Activated effector memory CD4-positive, alpha-beta T cell treated with Interleukin-2 at 50 U/mL for 16 hours (primary cell): ENCODE measurements at places on chromosomes 2 and 18.
A peak's percentile ranks its signal among the peaks of the same experiment; 100 is the strongest.

- no peak for DNase-seq
Measured at GRCh38 chr2:36607947-36608346, 10.0 kb upstream of the FEZ2 start.

DNA sequence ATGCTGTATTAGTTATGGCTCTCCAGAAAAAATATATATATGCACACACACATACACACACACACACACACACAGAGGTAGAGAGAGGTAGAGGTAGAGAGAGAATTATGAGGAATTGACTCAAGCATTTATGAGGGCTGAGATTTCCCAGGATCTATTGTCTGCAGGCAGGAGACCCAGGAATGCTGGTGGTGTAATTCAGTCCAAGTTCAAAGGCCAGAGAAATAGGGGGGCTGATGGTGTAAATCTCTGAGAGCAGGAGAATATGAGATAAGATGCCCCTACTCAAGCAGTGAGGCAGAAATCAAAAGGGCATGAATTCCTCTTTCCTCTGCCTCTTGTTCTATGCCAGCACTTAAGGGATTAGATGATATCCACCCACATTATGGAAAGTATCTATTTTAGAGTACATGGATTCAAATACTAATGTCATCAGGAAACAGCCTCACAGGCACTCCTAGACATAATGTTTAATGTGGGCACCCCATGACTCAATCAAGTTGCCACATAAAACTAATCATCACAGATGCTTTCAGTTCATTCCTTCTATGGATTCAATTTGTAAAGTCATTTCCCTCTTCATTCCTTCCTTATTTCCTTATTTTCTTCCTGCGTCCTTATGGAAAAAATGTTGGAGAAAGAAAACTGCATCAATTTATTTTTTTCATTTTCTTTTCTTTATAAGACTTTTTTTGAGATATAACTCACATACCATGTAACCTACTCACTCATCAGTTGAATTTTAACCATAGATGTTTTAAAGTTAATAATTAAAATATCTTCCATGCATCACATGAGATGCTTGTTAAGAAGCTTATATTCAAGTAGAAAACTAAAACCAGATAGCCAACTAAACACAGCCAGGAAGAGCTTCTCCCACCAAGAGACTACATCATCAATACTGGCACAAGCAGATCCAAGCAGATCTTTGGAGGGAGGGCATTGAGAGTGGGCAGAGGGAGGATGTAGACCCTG lies 406.2 kb downstream of the MBD2 start:
- DNase-seq, result no peak

DNA sequence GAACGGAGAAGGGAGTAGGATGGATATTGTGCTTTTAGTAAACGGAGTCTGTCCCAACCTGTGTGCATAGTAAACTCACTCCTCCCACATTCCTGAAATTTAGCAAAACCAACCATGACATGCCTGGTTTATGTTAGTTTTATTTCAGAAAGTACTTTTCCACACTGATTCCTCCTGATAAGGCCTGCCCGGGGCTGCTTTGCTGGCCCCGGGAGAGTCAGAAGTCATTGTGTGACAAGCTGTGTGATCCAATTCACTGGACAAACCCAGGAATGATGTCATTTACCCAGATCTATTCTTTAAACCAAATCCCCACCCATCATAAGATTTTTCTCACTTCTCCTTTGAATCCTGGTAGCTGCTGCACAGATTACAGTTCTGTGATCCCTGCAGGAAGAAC lies 109.0 kb downstream of the SETBP1 start:
- no peak for DNase-seq

DNA sequence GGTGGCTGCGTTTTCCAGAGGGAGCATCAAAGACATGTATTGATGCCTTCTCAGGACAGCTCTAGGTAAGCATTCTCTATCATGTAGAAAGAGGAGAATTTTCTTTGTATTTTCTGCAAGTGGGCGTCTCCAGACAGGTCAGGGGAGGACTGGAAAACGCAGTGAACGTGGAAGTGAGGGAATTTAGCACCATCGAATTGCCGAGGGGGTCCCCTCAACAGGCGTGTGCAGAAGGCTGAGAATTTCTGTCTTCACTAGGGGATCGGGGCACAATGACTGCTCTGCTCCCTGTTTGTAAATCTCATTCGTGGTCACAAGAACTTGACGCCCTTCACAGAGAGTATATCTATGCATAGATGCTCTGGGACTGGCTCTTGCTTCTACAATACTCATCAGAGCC lies 5.0 kb upstream of the NTSR2 start:
- DNase-seq, result no peak

DNA sequence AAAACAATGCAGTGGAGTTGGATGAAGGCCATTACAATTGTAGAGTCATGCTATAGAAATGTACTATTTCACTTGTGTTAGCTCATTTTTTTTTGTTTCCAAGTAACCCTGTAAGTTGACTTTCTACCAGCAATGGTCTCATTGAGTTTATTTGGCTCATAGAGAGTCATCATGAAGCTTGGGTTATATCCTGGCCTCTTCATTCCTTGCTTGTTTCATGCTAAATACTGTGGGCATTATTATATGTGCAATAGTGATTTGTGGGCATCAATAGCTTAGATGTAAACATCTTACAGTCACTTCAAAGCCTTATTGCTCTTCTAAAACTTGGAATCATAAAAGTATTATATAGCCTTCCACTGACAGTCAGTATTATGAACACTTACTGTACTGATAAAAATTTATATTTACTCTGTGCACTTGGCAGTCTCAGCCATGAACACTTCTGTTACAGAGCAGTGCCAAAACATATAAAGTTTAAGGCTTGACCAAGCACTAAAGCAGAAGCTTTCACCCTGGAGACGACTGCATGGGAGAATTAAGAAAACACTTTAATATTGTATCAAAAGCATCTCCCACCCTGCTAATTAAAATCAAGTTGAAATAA lies 751.2 kb downstream of the SATB2 start:
- no peak for DNase-seq

- no peak for DNase-seq
Measured at GRCh38 chr2:174499371-174499770, 12.5 kb upstream of the GPR155 start.

DNA sequence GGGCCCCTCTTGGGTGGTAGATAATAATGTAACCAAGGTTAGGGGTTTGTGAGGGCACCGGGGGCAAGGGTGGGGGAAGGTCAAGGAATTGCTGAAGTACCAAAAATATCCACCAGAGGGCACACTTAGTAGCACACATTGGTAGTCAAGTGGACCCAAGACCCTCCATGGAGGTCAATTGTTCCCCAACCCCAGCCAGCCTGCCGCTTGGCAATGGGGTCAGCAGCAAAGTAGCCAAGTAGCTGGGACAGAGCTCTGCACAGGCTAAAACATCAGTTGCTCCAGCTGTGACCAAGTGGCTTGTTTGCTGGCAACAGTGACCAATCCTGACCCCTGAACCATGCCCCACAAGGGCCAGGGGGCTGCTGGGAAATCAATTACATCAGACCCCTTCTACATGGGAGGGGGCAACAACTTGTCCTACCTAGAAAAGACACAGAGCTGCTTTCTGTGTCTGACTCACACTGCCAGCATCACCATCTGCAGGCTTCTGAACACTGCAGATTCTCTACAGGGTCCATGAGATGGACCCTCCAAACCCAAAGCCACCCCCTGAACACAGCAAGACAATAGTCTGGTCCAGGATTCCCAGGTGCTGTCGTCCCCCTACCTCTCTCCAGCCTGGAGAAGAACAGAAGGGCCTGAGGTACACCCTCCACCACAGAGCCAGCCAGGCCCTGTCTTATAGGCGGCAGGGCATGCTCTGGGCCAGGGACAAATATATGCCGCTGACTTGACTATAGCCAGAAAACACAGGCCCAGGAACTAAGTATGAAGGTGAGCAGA lies 76.0 kb downstream of the EMX1 start:
- DNase-seq, result peak; percentile 16

GRCh38 chr2:221447310-221447709 lies 124.8 kb downstream of the EPHA4 start:
- no peak for DNase-seq

DNA sequence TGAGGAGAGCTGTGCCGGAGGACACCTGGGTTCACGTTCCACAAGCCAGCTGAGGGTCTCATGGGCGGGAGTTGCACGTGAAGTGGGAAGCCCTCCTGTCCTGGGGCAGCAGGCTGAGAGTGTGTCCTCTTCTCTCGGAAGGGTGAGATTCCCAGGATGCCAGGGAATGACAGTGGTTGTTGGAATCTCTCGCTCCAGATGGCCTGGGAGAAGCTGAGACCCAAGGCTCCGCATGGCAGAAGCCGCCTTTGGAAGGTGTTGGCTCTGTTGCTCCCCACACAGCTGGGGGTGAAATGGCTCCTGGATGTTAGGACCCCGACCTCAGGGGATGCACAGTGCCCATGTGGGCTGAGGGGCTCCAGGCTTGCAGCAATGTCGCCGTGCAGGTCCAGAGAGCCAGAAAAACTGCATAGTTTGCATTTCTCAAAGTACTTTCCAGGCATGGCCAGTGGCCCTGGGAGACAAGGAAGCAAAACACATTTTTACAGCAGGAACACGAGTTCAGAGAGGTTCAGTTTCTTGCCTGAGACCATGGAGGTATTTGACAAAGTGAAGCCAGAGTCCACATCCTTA lies 153.4 kb downstream of the TMEM18 start:
- DNase-seq, result no peak

DNA sequence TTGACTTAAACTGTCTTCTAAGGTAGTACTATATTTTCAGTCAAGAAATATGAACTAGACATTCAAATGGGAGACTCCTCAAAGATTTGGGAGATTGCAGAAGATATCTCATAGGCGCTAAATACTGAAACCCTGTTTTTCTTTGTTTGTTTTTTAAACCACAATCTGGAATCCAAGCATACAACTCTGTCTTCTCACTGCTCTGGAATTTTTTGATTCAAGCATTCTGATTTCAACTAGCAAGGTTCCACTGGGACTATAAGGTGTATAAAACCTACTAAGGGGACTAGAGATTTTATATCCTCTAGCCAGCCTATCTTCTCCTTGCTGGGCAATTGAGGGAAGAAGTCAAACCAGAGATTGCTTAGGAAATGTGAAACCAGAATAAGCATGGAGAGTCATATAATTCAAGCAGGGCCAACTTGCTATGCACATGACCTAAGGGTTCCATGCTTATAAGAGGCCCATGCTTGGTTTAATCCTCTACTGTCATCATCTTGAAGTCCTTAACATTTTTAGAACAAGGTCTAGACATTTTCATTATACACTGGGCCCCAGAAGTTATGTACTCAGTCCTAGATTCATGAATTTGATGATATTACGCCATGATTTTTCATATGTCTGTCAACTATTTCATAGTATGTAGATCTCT lies 405.5 kb downstream of the PARD3B start:
- DNase-seq, result no peak

DNA sequence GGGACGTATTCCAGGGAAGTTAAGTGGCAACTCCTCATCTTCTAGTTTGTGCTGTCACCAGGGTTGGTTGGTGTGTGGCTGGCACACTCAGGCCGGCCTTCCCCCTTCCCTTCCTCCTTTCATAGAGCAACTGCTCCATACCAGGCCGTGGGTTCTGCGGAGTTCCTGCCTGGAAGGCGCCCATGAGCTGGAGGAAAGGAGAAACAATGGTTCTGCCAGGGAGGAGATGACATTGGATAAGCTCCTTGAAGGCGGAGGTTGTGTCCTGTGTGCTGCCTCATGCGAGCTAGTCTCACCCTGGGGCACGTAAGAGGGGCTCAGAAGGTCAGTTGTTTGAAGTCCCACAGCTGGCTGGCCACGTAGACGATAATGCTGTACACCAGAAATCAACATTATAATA lies 19.2 kb downstream of the ASAP2 start:
- DNase-seq, result no peak

DNA sequence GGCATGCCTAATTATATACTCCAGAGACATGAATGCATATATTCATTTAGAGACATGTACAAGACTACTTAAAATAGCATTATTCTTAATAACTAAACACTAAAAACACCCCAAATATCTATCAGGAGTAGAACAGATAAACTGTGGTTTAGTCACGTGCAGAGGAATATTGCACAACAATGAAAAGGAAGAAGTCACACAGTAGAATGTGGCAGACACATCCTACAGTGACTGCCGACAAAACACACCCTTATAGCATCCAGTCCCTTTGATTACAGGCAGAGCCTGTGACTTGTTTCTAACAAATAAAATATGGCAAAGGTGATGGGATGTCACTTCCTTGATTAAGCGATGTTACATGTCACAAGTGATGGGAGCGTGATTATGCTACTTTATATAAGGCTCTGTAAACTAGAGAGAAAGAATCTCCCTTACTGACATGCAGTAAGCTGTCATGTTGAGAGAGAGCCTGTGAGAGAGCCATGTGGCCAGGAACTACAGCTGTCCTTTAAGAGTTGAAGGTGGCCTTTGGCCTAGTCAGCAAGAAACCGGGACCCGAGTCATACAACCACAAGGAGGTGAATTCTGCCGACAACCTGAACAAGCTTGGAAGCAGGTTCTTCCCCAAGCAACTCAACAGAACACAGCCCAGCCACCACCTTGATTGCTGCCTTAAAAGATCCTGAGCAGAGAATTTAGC lies 39.1 kb upstream of the LGALSL start:
- DNase-seq, result no peak

- DNase-seq, result no peak
Measured at GRCh38 chr18:22691946-22692710, 241.0 kb upstream of the RBBP8 start.

GRCh38 chr2:12196495-12196894 lies 450.1 kb downstream of the LPIN1 start:
- DNase-seq, result no peak

GRCh38 chr2:144521686-144522085 lies 1.8 kb upstream of the ZEB2 start:
- no peak for DNase-seq

GRCh38 chr2:74849228-74849892 lies 15.4 kb downstream of the HK2 start:
- peak; percentile 38 for DNase-seq

DNA sequence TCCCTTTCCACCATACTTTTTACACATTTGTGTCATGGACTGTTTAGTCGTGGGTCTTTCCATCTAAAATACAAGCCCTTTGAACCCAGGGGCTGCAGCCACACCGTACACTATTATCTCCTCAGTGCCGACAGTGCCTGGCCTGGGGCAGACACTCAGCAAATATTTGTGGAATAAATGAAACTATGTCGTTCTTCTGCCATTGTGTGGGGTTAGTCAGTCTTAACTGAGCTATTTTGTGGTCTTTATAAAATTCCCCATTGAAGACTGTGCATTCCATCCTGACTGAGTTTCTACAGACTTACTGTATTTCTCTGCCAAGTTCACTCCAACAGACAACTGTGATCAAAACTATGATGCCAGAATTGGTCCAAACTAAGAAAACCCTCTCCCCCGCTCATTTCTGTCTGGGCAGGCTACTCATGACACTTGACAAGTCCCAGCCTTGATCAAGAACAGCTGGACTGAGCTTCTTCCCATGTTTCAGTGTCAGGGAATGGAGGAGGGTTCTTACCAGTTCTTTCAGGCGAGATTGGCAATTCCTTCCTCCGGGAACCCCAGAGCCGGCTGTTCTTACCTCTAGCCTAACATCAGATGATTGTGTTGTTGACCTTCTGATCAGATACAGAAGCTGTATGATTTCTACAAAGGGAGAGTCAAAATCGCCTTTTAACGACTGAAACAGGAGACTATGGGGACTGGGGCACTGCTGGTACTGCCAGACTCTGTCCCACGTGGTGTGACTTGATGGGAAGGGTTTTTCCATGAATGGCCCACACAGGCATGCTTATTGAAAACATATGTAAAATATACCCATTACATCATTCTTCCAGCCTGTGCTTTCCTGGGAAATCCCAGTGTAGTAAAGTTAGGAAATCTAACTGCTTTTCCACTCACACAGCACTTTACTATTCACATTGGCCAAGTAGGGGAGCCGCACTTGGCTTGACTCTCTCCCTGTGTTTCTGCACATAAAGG lies 77.4 kb upstream of the NPAS2 start:
- no peak for DNase-seq
